ENCODE measurements at places on chromosomes 4 and X. TPM values are rescaled to one million over a fixed set of nuclear protein-coding genes. Genes with fewer than 3 reads are reported as not detected.

DNA sequence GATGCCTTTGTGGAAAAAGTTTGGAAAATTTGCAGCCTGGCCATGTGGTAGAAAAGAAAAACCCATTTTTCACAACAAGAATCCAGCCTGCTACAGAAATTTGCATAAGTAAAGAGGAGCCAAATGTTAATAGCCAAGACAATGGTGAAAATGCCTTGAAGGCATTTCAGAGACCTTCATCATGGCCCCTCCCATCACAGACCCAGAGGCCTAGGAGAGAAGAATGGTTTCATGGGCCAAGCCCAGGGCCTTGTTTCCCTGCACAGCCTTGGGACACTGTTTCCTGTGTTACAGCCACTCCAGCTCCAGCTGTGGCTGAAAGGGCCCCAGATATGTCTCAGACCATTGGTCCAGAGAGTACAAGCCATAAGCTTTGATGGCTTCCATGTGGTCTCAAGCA is 101.4 kb upstream of the LINC00632 start:
- no peak for DNase-seq

CDKN2AIP gene
- 39.4 TPM for polyA plus RNA-seq

TMPRSS11D gene
- not detected for polyA plus RNA-seq

DNA sequence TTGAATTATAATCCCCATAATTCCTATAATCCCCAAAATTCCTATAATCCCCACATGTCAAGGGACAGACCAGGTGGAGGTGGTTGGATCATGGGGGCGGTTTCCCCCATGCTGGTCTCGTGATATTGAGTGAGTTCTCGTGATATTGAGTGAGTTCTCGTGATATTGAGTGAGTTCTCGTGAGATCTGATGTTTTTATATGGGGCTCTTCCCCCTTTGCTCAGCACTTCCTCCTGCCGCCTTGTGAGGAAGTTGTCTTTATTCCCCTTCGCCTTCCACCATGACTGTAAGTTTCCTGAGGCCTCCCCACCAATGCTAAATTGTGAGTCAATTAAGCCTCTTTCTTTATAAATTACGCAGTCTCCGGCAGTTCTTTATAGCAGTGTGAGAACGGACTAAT is 36.6 kb upstream of the GPR78 start:
- no peak for DNase-seq

SLC10A4 gene
- 0.28 TPM for polyA plus RNA-seq

GRCh38 chrX:116111497-116111896 is 59.0 kb upstream of the AGTR2 start:
- DNase-seq = no peak

- DNase-seq = no peak
Measured at GRCh38 chr4:77819404-77819842, 255 bp upstream of the CNOT6L start.

PPM1K gene
- 12.3 TPM for polyA plus RNA-seq

- DNase-seq = no peak
Measured at GRCh38 chrX:44903830-44904530, 31.0 kb downstream of the KDM6A start.

DNA sequence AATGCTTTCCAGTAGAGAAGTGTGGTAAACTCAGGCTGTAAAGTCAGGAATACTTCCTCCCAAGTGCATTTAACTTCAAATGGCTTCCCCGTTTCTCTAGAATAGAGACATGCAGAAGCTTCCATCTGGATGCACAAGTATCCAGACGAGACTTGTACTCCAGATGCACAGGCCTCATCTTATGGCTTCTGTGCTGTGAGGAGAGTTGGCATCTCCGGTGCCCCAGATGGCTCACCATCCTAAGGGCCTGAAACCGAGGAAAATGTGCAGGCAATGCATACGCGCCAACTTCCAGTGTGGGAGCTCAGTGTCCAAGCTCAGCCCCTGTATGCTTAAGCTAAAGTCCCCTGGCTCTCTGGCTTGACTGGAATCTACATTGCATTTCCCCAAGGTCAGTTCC is 184.0 kb upstream of the TBL1X start:
- no peak for DNase-seq

ANAPC10 gene
- 24.9 TPM for polyA plus RNA-seq

- no peak for DNase-seq
Measured at GRCh38 chrX:25300994-25301393, 285.2 kb upstream of the ARX start.

DNA sequence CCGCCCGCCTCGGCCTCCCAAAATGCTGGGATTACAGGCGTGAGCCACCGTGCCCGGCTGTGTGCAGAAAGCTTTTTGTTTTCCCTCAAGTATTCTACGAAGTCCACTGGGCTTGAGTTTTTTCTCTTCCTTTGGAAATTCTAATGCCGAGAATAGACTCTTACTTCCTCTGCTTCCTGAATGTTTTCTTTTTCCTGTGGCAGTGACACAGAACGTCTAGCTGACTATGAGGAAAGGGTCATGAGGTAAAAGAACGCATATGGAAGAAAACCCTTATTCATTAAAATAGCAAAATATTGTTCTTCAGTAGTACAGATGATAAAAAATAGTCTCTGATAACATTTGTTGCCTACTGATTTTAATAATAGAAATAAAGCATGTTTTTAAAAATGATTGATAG is 4.9 kb upstream of the SLC25A4 start:
- no peak for DNase-seq

NXF2 gene
- 0.48 TPM for polyA plus RNA-seq

DNA sequence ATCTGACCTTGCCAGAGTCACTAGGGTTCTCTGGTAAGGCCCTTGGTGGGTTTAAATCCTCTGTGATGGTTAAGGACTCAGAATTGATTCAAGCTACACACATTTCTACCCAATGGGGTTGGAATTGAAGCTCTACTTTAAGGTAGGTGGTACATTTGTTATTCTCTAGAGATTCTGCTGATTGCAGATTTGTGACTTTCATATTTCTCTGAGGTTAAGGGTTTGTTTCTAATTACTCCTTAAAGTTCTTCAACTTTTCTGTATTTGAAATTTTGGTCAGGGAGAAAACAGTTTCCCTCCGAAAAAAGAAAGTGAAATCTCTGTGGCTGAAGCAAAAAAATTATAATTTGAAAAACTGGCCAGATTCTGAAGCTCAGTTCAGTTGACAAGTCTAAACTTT is 25.8 kb upstream of the USP46 start:
- DNase-seq = no peak

HERC5 gene
- 5.4 TPM for polyA plus RNA-seq

- DNase-seq = no peak
Measured at GRCh38 chrX:86930419-86930818, 587.2 kb upstream of the KLHL4 start.

DNA sequence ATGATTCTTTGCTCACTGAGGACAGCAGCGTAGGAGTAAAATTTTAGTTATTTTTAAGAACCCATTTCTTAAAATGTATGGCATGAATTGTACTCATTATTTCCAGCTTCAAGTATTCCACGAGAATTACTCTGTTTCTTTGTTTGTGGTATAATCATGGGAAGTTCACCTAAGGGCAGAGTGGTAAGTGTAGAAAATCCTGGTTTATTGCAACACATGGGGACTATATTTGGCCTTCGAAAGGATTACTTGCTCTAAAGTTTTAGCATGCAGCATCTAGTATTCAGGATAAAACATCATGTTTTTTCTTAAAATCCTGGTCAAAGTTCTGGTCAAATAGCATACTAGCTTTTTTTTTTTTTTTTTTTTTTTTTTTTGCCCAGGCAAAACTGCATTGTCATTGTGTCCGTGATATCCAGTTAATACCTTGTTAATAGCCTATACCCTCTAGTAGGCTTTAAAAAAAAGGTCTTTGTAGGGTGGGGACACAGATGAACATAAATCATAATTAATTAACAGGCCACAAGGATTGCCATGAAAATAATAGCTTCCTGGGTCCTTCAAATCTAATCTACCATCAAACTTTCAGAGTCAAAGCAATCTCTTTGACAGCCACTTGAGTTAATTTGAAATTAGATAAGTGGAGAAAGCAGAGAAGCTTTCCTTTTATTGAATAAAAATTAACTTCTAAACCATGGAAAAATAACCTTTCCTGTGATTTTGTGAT is 44.6 kb upstream of the VEGFC start:
- DNase-seq = no peak

DNA sequence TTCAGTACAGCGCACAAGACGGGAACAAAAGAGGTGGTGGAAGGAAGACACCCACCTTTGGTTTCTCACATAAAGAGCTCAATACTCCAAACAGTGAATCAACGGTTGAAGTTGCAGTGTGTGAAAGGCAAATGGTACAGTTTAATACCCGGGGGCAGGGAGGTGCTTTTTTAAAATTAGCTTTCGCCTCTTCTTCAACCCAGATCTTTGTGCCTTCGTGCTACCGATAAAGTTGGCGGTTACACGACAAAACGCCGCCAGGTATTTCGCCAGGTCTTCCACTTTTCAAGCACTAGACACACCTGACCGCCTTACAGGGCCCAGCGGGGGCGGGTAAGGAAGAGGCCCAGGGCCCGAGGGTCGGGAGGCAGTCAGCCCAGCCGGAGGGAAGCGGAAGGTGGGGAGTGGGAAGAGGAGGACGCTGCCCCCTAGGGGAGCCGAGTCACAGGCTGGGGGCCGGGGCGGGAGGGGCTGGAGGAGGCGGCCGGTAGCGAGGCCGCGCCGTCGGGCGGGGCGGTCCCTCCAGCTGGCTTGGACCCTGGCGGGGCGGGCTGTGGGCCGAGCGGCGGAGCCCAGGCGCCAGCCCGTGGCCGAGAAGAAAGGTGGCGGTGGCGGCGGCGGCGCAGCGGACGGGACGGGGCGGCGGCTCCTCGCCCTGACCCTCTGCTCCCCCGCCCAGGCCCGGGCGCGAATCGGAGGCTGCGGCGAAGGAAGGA is 16.0 kb downstream of the UTP3 start:
- DNase-seq = peak; percentile 82

DNA sequence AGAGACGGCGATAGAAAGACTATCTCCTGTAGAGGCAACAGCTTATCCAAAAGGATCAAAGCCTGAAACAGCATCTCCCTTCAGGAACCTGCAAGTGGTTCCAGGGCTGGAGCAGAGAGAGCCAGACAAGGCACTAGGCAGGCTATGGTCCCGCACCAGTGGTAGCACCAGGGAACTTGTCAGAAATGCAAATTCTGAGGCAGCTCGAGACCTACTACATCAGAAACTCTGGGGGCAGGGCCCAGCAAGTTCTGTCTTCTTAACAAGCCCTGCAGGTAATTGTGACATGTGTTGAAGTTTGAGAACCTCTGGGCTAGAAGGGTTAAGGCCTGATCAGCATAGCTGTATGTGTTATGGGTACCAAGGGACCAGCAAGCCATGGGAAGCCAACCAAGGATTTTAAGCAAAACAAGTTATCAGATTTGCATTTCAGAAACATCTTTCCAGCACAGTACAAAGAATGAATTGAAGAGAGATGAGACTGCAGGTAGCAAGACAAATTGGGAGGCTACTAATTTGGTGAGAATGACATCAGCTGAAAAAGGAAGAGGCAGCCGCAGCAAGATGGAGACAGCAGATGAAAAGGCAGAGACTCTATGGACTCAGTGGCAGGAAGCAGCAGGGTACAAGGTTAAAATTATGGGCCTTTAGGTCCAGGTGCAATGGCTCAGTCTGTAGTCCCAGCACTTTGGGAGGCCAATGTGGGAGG is 139.7 kb downstream of the TSPAN5 start:
- DNase-seq = no peak

- no peak for DNase-seq
Measured at GRCh38 chrX:154785716-154786115, 19.6 kb downstream of the MPP1 start.

- no peak for DNase-seq
Measured at GRCh38 chr4:41613821-41614220, 75.9 kb downstream of the LIMCH1 start.

- no peak for DNase-seq
Measured at GRCh38 chr4:7426525-7427171, 8.1 kb downstream of the PSAPL1 start.

WAS gene
- polyA plus RNA-seq = 5.0 TPM

DNA sequence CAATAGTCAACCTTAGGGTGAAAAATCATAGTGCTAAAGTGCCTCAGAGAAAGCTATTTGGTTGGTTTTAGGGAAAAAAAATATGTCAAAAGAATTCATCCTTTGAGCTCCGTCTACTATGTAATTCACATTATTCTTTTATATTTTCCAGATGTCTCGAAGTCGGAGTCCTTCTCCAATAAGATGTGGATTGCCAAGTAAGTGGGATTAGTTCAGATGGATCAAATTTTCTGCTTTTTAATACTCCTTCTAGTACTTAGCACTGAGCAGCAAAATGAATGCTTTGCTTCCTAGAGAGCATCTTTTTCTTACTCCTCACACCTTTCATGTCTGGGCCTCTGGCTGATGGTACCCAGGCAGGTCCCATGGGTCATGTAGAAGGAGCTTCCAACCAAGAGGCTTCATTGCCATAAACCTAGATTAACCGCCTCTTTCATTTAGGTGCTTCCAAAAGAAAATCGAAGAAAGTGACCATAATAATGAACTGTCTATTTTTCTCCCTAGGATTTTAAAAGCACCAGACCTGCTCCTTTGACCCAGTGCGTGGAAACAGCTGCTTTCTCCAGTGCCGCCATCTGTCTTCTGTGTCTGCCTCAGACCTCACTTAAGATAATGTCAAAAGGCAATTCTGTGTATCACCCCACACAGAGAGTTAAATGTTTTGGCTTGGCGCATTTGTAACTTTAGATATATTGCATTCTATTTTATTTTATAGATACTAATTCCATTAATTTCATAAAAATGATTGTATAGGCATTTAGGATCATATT is 43.5 kb downstream of the SPATA18 start:
- no peak for DNase-seq

- no peak for DNase-seq
Measured at GRCh38 chrX:17032351-17032750, 85.9 kb downstream of the REPS2 start.

DNA sequence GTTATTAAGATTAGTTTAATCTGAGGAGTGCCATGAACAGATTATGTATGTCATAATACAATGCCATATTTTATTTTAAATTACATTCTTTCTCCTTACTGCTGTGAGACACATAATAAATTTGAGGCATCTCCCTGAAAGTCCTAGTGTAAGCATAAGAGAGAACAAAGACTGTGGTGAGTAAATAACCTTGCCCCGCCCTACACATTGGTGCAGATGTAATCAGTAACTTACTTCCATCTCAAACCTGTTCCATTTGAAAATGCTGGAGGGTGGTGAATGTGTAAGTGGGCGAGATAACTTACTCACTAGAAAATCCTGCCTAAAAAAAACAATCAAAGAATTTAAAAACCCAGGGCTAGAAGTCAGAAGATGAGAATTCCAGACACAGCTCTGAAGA is 338.1 kb upstream of the SLIT2 start:
- DNase-seq = no peak

GRCh38 chr4:82360298-82361177 is 13.3 kb downstream of the HNRNPD start:
- no peak for DNase-seq

DNA sequence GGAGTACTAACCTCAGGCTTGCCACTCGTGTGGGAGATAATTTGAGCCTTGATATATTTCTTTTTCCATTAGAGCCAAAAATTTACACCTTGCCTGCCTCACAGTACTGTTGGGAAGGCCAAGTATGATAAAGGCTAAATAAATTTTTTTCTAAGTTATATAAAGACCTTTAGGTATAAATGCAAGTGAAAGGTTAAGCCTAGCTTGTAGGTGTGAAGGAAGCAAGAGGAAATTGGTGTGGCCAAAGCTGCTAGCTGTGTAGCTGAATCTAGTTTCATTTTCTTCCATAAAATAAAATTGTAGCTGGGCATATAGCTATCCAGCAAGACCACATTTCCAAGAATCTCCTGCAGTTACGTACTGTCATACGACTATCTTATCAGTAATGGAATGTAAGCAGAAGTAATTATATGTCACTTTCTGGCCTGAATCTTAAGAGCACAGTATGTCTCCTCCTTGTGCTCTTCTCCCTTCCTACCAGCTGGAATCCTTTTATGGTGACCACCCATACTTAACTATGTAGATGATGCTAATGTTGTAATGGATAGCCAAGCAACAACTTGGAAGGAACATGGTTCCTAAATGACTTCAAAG is 14.3 kb upstream of the GABRE start:
- no peak for DNase-seq

HSFX2 gene
- 1.0 TPM for polyA plus RNA-seq

Data from left renal cortex interstitium (tissue), 4 donors.